ENCODE measurements at places on chromosomes 3 and 15.
A peak's percentile ranks its signal among the peaks of the same experiment; 100 is the strongest.

- DNase-seq: no peak
These were observed 173.8 kb downstream of the FNDC3B start for GRCh38 chr3:172213200-172213599.

GRCh38 chr3:122923611-122924010 is 104.0 kb downstream of the SEMA5B start:
- peak; percentile 25 for DNase-seq

GRCh38 chr3:151276687-151277042 is 1.7 kb downstream of the P2RY14 start:
- no peak for DNase-seq

DNA sequence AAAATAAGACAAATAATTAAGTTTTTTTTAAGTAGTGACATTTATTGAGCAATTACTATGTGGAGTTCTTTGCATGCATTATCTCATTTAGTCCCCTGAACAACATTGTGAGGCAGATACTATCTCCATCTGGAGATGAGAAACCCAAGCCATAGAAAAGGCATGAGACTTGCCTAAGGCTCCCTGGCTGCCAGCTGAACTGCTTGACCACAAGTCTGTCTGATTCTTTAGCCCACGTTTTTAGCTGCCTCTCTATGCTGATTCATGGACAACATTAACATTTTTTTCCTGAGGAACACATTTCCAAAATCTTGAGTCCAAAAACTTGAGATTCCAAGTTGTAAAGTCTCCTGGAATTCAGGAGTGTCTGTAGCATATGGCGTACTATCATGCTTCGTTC is 263.6 kb upstream of the GOLGA6L4 start:
- DNase-seq: no peak

DNA sequence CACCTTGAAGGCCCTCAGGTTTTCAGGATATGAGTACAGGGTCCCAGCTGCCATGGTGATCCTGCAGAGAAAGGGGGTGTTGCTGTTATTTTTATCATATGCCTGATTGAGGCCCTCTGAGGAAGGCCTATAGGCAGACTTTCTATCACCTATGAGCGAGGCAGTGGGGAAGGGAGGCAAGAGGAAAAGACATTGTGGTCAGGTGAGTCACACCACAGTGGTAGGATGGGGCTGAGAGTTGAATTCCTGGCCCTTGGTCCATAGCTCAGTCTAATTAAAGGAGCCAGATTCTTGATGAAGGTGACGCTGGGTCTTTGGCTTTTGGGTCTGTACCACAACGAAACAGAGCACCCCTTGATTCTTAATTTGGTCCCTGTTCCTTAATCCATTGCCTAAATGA is 72.7 kb downstream of the ZNF621 start:
- no peak for DNase-seq

DNA sequence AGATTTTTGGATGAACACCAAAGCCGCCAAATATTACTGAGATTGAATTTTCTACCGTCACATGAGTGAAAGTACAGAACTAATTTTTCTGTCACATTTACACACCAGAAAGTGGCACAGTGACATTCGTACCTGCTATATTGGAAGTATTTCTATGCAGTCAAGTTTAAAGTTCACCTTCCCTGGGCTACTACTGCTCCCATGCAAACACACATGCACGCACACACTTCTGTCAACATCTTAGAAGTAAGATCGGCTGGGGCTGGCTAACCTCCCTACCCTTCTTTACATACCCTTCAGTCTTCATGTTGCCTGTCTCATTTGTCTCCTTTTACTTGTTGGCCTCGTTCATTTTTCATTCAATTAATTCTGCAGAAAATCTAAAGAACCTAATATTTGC is 19.0 kb upstream of the TM4SF1 start:
- DNase-seq: no peak

DNA sequence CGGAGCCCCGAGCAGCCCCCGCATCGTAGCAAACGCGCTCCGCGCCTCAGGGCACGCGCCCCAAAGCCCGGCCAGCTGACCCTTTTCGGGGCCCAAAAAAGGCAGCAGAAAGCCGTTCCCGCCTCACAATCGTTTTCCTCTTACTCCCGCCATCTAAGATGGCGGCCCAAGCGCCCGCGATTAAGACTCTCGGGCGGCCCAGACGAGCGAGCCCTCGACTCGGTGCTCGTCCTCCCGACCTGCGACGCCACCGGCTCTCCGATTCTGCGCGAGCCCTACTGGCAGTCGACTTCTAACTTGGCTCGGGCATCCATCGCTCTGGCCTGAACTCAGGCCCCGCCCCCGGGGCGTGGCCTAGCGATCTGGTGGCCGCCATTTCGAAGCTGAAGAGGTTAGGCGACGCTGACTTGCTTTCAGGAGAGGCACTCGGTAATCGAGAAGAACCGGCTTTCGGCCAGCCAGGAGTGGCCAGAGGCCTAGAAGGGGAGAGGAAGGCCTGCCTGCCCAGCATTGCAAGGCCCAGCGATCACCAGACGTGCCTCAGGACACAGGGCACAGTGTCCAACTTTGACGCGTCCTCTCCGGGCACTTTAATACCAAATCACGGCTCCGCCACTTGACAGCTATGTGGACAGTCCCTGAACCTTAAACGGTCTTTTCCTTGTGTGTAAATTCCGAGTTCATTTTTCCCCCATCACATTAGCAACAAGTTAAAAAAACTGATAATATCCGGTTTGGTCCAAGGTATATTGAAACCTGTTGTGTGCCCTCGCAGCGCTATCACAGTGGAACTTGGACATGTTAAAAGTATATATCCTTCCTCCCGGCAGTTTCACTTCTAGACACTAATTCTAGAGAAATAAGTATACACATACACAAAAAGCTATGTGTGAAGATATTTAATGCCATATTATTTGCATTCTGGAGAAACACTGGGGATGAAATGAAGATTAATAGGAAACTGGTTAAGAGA is at the start of gene RAF1:
Gene RAF1, minus strand, starts transcription at position 182 of the 973 bp plus-strand sequence. CDS start 45,396 bp downstream, outside the sequence.
- peak; percentile 93 for DNase-seq

DNA sequence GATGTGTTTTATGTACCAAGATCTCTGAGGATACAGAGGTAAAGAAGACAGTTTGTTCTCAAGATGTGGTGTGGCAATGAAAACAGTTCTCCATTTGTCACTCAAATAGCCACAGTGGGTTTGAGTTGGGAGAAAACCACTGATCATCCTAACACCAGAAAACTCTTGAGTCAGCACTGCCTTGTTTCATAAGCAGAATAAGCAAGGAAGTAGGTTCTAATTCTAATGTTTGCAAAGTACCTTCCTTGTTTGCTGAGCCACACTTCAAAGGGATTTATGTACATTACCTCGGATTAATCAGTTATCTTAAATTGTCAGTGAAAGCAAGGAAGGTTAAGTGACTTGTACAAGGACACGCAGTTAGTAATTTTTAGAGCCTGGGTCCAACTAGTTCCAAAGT is 107.8 kb upstream of the BOC start:
- no peak for DNase-seq

GRCh38 chr15:71219101-71219500 is 103.8 kb downstream of the THSD4 start:
- no peak for DNase-seq

DNA sequence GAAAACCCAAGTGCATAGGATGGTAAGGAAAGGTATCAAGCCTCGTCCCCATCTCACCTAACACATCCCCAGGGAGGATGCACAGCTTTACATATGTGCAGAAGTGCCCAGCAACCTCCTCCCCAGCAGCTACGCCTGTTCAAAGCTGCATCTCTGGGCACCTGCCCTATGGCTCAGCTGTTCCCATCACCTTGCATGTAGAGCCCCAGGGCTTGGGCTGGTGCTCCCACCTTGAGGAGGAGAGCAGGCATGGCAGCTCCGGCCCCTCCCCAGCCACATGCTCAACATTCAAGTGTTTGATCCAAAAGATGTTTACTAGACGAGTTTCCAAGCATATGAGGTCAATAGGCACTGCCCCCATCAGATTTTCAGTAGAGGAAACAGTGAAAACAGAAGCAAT is 173.5 kb downstream of the ATP10A start:
- no peak for DNase-seq

DNA sequence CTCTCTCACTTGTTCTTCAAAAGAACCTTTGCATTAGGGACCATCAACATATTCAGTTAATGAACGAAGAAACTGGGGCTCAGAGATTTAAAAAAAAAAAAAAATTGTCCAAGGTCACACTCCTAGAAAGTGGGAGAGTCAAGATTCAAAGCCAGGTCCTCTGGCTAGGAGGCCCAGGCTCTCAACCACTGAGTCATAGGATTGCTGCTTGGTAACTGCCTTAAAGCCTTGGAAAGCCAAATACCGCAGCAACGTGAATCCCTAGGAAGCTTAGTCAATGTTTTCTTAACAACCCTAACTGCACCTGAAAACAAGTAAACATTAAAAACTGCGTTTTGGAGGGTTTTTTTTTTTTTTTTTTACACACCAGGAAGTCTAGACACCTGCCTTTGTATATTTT is 156.8 kb downstream of the WNT5A start:
- DNase-seq: no peak

DNA sequence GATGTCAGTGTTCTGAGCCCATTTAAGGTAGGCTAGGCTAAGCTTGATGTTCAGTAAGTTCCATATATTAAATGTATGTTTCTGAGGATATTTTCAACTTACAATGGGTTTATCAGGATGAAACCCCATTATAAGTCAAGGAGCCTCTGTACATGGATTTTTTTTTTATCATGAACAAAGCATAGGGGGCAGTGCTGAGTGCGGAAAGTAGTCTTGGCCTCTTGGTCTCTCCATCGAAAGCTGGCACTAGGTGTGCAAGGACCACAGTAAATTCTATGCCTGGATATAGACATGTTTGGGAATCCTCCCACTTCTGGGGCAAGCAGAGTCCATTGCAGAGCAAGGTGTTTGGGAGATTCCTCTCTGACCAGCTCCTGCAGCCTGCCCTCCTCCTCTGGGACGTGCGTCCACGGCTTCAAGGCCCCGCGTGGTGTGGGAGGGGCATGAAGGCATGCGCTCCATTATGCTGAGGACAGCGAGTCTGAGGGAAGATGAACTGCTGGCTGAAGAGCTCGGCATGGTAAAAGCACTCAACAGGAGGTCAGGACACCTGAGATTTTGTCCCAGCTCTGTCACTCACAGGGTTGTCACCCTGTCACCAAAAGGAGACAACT is 122.9 kb upstream of the LIPC start:
- no peak for DNase-seq

- no peak for DNase-seq
These were observed 352.9 kb downstream of the PTPRG start for GRCh38 chr3:61914276-61914675.

GRCh38 chr3:124972457-124972856 is 37.9 kb upstream of the MUC13 start:
- DNase-seq: peak; percentile 73

DNA sequence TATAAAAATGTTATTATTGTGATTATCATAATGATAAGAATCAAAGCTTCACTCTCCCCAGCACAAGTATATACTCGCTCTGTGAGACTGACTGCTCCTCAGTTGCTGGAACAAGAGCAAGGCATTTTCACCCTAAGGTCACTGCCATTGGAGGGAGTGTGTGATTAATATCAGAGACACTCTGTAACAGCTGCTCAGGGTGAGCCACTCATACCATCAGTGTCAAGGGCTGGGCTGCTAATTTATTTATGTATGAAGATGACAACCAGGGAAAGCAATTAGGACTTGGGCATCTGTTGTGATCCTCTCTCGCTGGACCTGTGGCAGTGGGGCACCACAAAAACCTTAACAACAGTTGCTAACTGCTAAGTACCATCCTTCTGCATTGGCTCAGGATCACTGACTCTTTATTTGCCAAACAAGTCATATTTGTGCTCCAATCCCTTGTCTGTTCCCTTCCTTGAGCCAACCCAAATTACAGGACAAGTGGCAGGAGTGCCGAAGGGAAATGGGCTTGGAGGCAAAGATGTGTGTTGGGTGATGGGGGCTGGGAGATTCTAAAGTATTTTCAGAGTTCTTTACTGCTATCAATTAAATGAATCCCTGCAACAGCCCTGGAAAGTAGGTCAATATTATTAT is 297.5 kb upstream of the STT3B start:
- DNase-seq: no peak

- no peak for DNase-seq
These were observed 692.7 kb upstream of the ZNF385D start for GRCh38 chr3:22443571-22444233.

- no peak for DNase-seq
These were observed 266.0 kb downstream of the VPS13C start for GRCh38 chr15:61794276-61794675.

GRCh38 chr15:58771621-58772250 is 634 bp downstream of the MINDY2 start:
- DNase-seq: peak; percentile 59

DNA sequence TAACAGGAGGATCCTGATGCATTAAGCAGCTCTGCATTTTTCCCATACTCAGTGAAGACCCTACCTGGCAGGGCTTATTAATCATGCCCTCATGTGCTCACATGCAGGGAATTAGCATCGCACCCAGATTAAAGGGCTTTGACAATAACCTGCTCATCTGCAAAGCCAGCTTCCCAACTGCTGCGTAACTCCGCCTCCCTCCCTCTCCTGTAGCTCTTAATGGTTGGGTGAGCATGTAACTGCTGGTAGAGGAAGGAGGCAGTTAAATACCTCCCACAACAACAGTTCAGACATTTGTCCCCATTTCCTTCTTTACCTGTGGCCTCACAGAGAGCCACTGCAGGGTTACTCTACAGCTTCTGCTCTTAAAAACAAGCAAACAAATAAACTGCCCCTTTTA is 203.6 kb upstream of the WNT5A start:
- peak; percentile 64 for DNase-seq

DNA sequence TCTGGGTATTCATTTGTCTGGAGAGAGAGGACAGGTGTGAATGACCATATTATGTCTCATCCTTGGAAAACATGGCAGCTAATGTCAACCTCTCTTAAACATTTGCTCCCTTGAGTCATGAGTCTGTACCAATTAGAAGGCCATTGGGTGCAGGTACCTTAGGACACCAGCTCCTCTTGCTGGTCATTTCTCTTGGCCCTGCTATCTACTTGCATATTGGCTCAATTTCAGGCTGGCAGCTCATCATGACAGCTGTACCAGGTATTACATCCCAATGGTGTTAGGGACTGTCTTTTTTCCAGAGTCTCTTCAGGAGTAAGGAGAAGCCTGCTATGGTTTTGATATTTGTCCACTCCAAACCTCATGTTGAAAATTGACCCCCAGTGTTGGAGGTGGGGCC is 92.2 kb upstream of the ANKRD28 start:
- DNase-seq: no peak

GRCh38 chr3:10717756-10718155 is 98.3 kb upstream of the SLC6A11 start:
- no peak for DNase-seq

DNA sequence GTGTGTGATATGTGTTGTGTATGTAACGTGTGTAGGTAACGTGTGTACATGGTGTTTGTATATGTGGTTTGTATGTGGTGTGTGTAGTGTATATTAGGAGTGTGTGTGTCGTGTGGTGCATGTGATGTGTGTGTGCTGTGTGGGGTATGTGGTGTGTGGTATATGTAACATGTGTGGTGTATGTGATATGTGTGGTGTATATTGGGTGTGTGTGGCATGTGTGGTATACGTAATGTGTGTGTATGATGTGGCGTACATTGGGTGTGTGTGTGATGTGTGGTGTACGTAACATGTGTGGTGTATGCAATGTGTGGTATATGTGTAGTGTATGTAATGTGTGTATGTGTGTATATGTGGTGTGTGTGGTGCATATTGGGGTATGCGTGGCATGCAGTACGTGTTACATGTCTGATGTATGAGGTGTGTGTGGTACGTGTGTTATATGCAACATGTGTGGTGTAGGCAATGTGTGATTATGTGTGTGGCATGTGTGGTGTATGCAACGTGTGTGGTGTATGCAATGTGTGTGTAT is 41.2 kb downstream of the ARRDC4 start:
- no peak for DNase-seq

Data from NCI-H2171 treated with DMSO at 0.1 percent for 48 hours (cell line).